PC-3 (cell line): ENCODE measurements at places on chromosomes 12 and 14.

DNA sequence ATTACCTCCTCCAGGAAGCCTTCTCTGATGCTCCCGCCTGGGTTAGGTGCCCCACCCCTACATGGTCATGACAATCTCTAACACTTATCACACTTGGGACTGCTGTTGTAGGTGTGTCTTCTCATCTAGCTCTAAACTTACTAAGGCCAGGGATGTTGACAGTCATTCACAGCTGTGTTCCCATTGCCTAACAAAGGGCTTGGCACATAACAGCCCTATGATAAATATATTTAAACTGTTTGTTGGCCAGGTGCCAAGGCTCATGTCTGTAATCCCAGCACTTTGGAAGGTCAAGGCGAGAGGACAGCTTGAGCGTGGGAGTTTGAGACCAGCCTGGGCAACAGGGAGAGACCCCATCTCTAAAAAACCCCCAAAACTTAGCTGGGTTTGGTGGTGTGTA is 98.8 kb upstream of the RGS6 start:
- no peak for DNase-seq

GRCh38 chr14:35534208-35534872 is 376 bp downstream of the INSM2 start:
- DNase-seq = no peak

DNA sequence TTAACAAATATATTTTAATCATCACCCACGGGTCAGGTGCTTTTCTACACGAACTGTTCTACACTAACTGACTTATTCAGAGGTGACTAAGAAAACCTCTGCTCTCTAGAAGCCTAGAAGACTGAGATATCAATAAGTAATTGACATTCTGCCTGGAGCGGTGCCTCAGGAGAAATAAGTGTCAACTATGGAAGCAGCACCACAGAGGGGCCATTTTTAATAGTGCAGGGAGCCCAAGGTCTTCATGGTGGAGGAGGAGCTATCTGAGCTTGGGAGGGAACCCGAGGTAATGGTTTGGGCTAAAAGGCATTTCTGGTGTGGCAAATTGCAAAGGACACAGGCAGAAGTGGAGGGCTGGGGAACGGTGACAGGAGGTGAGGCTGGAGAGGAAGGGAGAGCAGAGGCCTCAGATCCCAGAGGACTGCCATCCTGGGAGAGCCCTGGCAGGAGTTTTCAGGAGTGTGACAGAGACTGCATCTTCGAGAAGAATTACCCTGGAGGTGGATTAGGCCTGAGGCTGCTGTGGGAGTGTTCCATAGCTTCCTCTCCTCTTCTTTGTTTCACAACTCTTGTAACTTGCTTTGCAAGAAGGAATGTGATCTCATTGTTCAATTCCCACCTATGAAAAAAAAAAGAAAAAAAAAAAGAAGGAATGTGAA is 123.1 kb downstream of the NPAS3 start:
- DNase-seq = peak; percentile 38

- DNase-seq = no peak
Measured at GRCh38 chr12:3098436-3098835, 21.3 kb downstream of the TSPAN9 start.

DNA sequence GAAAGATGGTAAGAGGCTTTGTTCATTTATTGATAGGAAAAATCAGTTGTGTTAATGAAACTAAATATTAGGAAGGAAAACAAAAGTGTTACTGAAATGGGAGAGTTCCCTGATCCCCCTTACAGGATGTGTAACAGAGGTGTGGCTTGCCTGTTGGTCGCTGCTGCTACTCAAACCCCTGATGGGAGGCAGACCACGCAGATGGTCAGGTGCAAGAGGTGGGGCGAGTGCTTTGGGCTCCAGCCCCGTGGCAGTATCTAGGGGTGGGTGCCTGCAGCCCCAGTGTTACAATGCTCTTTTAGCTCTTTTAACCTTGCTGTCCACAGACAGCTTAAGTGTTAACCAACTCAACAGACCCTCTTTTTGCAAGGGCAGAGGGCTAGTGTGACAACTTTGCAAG is 319.6 kb upstream of the DCN start:
- DNase-seq = no peak

DNA sequence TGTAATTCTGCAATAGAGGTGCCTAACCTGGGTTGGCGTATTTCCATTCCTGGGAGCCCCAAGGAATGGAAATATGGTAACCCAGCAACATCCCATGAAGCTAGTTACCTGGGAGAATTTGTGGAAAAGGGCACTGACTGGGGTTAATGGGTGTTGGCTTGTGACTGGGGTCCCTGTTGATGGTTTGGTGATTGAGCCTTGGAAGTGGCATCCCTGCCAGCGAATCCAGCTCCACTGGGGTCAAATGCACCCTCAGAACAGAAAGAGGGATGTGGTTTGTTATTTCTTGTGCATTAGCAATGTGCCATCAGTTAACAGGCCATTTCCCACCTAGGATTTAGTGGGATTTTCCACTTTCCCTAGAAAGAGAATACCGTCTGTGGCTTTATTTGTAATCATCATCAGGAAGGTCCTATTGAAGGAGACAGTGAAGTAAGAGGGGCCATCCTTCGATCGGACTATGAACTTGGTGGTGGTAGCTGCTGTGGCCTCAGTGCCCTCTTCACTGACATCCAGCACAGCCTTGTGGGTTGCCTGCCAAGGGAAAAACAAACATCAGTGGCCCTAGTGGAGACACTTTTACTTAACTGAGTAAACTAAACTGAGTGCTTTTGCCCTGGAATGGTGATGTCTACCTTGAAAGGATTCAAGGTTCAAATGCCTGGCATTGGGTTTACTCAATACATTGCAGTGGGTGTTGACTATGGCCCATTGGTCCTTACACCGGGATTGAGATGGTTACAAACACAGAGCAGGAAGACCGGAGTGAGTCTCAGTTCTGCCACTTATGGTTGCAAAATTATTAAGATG is 10.4 kb upstream of the SERPINA11 start:
- DNase-seq = no peak

DNA sequence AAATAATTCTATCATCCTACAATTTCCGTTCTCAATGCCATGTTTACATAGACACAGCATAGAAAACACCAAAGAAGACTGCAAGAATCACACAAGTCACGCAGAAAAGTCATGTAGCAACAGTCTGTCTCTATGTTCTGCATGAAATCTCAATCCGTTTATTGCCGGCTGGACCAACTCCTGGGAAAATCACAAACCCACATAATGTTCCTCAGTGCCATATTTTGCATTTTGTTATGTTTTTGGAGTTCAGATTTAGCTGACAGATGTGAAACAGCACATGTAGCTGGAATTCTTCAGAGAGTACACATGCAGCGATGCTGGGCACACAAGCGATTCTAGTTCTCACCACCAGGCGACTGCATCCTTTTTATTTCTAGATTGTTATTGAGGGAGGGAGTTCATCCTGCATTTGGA is 193.1 kb downstream of the APAF1 start:
- DNase-seq = no peak

- DNase-seq = no peak
Measured at GRCh38 chr12:124278389-124279101, 16.3 kb upstream of the RFLNA start.

GRCh38 chr12:50394469-50395029 is 1.9 kb downstream of the FAM186A start:
- peak; percentile 49 for DNase-seq

DNA sequence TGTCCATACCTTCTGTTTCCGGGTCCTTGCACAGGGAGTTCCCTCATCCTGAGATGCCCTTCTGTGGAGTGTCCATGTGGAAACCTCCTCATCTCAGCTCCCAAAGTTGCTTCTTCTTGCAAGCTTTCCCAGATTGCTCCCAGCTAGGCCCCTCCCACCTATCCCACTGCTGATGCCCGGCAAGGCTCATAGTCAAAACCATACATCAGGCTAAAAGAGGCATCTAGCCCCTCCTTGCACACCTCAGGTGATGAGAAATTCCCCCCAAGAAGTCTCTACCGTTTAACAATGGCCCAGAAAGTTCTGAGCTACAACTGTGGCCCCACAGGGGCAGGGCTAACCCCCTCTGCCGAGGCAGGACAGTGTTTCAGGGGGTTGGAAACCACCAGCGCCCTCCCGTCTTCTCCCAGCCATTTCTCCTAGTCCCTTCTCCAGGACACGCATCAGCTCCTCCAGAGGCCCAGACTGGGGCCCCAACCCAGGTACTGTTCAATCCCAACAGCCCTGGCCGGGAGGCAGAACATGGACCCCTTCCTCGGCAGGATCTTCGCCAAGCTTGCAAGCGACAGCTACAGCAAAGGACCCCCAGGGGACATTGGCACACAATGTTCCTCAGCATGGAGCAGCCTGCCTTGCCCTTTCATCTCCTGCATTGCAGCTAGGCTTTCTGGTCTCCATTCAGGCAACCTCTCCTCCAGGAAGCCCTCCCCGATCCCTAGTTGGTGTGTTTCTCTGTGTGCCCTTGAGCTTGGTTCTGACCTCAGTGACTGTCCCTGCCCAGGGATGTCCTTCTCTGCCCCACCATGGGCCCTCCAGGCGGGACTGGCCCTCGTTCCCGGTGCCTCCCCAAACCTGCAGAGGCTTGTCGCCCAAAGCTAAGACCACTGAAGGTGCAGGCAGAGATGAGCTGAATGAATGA is 4.5 kb upstream of the BEGAIN start:
- DNase-seq = no peak

DNA sequence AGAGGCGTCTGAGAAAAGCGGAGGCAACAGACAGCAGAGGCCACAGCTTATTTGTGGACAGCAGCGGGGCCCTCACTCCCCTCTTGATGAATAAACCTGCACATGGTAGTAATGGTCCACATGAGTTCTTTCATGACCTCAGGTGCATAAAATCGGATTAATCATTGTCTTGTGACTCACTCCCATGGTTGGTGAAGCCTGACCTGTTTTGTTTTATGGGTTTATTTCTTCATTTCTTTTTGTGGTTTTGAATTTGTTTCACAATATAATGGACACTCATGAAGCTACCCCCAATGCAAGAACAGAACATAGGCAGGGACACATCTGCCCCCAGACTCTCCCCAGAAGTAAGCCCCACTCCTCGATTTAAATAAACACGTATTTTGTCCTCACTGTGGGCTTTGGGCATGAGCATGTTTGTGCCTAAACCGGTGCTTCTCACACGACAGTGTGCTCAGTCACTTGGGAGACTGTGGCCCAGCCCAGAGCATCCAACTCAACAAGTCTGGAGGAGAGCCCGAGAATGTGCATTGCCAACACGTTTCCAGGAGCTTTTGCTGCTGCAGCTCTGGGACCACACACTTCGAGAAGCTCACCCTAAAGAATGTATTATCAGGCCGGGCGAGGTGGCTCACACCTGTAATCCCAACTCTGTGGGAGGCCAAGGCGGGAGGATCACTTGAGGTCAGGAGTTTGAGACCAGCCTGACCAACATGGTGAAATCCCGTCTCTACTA is 116.1 kb downstream of the SCARB1 start:
- DNase-seq = peak; percentile 98

GRCh38 chr12:130127912-130128789 is 34.1 kb upstream of the FZD10 start:
- no peak for DNase-seq

DNA sequence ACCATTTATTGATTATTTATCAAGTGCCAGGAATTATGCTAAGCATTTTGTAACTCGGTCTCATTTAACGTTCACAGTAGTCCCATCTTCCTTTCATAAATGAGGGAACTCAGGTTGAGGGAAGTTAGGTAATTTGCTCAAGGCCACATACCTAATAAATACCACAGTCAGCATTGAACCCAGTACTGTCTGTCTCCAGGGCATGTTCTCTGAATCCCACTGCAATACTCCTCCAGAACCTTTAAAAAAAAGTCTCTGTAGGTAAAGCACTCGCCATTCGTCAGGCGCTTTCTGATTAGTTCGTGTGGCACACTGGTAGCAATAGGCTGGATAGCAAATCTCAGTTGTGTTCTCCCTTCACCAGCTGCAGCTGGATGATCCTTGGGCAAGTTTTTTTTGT is 14.3 kb downstream of the SLC17A8 start:
- DNase-seq = no peak

GRCh38 chr14:100543471-100544455 is 43.5 kb downstream of the BEGAIN start:
- no peak for DNase-seq

GRCh38 chr14:100295376-100296105 is 10.7 kb downstream of the SLC25A29 start:
- DNase-seq = no peak

- no peak for DNase-seq
Measured at GRCh38 chr14:102225386-102225785, 79.6 kb downstream of the MOK start.

- peak; percentile 67 for DNase-seq
Measured at GRCh38 chr12:89521364-89522223, 3.0 kb downstream of the GALNT4 start.

- peak; percentile 10 for DNase-seq
Measured at GRCh38 chr12:132248453-132249167, 80.8 kb downstream of the GALNT9 start.

- peak; percentile 12 for DNase-seq
Measured at GRCh38 chr12:119328111-119328510, 6.4 kb upstream of the CCDC60 start.

DNA sequence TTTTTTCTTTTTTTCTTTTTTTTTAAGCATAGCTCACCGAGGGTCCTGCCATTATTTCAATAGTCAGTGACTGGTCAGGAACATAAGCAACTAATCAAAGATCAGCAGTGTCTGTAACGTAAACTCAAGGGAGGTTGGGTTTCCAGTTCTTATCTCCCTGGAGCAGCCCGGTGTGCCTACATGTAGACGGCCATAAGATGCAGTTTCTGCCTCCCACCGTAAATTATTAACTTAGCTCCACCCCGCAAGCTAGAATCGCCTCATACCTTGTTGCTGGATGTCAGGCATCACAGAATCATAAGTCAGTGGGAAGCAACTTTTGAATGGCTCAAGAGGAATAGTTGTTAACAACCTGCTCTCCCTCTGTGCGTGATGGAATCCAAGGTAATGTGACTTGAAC is at the start of gene MYO1H:
Gene MYO1H (plus strand): TSS at position 312 of the 400 bp plus-strand sequence. CDS start 61 bp downstream, at position 373.
- DNase-seq = no peak

GRCh38 chr12:57491393-57492280 is 3.8 kb downstream of the MARS1 start:
- DNase-seq = peak; percentile 28

DNA sequence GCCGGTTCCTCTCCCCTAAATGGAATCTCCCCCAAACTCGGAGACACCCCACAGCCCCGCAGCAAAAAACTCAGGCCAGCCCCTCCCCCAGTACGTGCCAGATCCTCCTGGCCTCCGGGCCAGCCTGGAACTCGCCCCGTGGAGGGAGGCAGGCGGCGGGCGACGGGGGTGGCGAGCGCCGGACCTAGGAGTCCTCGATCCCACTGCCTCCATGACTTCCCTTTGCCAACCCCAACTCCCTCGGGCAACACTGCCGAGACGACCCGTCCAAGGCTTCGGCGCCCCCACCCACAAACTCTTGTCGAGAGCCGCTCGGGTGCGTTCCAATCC is 400 bp downstream of the ADCY6 start:
- no peak for DNase-seq

DNA sequence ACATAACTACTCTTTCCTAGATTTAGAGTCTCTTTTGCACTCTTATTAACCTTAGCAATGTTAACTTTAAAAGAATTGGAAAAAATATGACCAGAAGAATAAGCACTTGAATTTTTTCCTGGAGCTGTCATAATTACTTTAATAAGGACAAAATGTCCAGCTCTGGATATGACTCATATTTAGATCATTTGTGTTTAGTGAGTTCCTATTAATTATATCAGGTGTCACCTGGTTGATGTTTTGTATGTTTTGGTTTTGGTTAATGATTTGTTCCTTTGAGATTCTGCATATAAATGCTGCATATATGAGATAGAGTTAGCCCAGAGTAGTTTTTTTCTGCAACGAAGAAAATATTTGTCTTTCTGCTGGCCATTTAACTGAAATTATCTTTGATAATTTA is 5.1 kb downstream of the CLECL1 start:
- no peak for DNase-seq
